ENCODE measurements at places on chromosomes 5 and 9.

DNA sequence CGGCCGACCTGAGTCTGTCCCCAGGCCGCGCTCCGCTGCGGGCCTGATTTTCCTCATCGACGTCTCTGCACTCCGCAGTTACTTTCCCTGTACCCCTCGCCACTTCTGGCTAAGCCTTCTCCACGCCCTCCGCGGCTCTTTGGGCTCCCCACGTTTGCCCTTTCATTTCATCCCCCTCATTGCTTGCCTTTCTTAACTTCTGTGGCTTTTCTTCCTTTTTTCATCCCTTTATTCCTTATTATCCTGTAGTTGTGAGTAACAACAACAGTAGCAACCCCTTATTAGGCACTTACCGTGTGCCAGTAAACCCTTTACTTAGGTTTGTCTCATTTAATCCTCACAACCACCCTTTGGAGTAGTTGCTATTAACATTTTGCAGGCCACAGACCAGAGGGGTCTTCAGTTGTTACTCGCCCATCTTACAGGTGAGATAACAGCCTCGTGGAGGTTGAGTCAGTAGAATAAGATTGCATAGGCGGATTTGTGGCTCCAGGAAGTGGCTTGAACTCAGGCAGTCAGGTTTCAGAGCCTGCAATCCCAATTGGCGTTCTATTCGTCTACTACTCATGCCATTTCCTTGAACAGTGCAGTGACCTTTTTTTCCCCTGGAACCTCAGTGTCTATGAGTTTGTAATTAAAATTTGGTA, 724 bp downstream of the TCERG1 start:
- DNase-seq = peak; percentile 30

- DNase-seq = peak; percentile 61
Observed at GRCh38 chr9:91734371-91734981, 215.6 kb downstream of the ROR2 start.

DNA sequence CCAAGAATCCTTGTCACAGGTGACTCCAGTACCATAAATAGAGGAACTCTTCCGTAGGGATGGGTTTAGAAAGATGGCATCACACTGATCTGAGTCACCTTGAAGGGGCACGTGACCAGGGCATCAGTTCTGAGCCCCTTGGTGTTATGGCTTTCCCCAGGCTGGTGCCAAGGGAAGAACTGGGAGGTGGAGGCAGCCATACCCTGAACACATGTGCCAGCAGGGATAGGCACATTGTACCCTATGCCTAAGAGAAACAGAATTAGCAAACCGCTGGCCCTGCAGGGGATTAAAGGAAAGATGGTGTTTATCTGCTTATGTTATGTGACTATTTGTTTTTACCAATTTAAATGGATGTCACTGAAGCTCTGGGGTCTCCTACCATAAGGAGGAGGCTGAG, 196.2 kb downstream of the RGS3 start:
- no peak for DNase-seq

DNA sequence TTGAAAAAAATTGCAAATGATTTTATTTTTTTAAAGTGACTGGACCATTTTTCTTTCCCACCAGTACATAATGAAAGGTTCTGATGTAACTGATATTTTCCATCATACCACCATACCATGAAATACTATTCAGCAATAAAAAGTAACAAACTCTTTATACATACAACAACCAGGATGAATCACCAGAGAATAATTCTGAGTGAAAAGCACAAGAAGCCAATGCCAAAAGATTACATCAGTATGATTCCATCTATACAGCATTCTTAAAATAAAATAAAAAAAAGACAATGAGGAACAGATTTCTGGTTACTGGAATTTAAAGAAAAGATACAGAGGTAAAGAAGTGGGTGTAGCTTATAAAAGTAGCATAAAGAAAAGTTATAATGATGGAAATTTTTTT, 423.7 kb upstream of the ST8SIA4 start:
- DNase-seq = no peak

GRCh38 chr5:18745988-18746615, 1111.8 kb downstream of the TAF11L14 start:
- peak; percentile 2 for DNase-seq

GRCh38 chr5:103942587-103943186, 380.1 kb upstream of the NUDT12 start:
- DNase-seq = peak; percentile 52

DNA sequence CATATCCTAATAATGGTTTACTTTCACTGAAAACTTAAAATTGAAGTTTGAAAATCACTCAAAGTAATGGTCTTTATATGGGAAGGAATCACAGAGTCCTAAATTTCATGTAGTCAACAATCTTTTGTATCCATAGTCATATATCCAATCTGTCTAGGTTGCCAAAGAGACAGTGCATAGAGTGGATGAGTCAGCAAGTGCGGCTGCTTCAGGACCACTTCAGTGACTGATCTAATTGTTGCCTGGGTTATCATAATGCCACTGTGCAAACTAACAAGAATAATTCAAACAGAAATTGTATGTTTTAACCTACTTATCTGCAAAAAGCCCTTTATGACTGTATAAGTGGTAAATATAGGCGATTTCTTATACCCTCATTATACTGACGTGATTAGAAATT, 211.3 kb upstream of the PRR16 start:
- no peak for DNase-seq

DNA sequence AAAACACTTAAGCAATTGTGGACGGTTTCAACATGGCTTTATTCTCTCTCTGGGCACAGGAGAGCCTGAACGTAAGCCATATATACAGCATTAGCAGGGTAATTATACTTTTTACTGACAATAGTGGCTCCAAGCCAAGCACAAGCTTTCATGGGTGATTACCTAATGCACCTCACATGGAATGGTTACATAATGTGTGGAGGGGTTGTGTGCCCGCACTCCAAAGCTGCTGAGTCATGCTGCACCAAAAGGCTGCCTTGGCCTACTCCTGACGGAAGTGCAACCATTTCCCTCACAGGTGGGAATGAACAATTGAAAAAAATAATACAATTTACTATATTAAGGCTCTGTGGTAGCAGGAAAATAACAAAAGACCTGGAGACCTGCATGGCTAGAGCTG, 86.5 kb upstream of the ATP10B start:
- DNase-seq = no peak

DNA sequence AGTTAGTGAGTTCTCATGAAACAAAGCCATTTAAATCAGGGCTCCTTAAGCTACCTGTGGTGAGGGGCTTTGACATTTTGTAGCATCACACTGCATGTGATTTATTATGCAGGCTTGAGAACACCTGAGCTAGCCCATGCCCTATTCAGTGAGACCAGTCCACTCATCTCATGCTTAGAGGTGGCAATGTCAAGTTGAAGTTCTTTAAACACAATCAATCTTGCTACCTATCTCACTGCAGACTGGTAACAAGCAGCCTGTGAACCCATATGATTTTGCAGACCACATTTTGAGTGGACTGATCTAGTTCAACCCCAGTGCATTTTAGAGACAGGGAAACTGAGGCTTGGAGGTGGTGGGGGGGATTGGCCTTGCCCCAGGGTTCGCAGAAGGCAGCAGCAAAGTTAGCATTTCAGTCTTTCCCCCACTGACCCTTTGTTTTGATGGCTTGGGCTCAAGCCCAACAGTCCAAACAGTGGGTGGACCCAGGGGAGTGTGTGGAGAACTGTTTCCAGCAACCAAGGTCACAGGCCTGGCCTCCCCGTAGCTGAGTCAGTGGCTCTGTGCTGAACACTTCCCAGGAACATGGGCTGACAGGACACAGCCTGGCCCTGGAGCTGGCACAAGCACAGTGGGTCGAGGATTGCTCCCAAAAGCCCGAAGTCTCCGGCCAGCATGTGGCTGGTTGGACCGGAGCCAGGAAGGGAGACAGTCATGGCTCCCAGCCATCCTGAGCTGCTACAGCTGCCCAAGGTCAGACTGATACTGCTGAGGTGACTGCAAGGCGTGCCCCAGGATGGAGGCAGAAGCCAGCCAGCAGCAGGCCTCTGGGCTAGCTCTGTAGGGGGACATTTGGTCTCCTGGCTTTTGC, 95.3 kb downstream of the RGS3 start:
- no peak for DNase-seq

GRCh38 chr9:130215341-130216119, 43.3 kb downstream of the NCS1 start:
- no peak for DNase-seq

GRCh38 chr9:15499139-15499538, 11.6 kb downstream of the PSIP1 start:
- no peak for DNase-seq

GRCh38 chr9:117772960-117773359, 68.8 kb downstream of the TLR4 start:
- no peak for DNase-seq

DNA sequence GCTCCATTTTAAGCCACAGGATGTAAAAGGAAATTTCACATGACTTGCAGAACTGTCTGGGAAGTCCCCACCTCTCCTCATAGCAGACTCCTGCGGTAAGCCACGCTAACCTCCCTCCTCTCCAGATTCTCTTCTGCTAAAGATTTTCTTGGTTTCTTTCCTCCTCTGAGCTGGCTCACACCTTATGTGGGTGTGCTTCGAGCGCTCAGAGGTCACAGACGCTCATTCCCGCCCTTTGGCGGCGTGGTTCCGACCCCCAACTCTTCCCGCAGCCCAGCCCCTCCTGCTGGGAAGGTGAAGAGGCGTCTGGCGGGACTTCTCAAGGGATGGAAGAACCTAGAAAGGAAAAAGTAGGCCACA, 32.9 kb upstream of the CDK20 start:
- no peak for DNase-seq

- no peak for DNase-seq
Observed at GRCh38 chr9:34163434-34163833, 15.4 kb upstream of the UBAP1 start.

DNA sequence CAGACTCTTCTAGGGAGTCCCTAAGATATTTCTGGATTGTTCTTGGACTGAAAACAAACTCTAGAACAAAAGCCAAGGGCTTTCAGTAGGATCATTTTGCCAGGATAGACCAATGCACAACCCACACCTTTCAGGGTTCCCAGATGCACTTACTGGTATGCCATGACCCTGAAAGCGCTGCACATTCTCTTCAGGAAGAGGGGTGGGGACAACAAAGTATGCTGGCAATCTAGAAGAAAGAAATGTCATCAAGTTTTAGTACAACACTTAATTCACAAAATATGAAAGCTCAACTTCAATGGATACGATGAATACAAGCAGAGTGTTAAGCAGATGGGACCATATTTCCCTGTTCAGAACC, 57.2 kb downstream of the MTMR12 start:
- DNase-seq = no peak

- DNase-seq = no peak
Observed at GRCh38 chr9:123710299-123710698, 219.6 kb downstream of the DENND1A start.

GRCh38 chr9:695252-695651, 146.2 kb upstream of the DMRT1 start:
- DNase-seq = no peak

GRCh38 chr9:109639674-109640579, 140.1 kb upstream of the PALM2AKAP2 start:
- peak; percentile 70 for DNase-seq

GRCh38 chr5:77560677-77561263, 68.7 kb upstream of the WDR41 start:
- DNase-seq = peak; percentile 73

DNA sequence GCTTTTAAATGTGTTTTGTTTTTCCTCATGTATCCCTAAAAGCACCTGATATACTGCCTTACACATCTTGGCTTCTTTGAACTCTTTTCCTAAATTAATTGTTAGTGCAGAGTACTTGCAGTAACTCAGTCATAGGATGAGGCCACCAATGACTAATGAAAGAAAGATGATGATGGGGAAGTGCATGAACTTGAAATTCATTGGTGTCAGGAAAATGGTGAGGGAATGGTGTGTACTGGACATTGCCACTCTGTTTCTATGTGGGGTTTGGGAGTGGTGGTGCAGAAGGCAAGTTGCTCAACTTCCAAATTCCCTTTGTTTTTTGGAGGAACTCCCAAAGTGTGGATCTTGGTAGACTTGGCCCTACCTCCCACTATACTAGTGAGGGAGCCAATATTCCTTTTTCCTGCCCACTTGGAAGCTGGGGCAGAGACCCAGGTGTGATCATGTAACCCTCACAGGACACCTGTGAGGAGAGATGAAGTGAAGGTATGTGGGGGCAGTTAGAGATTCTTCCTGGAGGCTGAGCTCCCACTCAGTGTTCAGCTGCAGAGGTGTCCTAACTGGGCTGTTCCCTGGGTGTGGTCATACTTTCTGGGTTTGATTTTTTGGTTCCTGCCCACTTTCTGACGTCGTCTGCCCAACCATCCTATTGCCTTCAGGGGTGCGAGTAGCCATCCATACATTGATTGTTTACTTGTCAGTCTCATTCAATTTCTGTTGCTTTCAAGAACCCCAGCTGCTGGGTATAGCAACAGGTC, 298.5 kb downstream of the MAST4 start:
- no peak for DNase-seq

DNA sequence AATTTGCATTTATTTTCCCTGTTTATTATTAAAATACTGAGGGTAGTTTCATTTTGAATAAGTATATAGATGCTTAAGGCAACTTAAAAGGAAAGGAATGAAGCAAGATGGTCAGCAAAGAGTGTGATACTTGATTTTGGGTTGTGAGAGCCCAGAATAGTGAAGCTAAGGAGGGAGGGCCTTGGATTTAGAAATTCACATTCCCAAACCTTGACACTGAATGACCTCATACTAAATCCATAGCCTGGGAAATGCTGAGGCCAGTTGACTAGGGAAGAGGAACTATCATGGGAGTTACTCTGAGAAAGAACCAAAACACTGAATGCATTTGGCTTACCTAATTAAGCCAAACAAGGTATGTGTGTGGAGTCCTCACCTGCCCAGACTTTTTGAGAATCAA, 292.5 kb downstream of the SPATA31D1 start:
- DNase-seq = no peak

- no peak for DNase-seq
Observed at GRCh38 chr5:5978501-5979376, 399.6 kb downstream of the MED10 start.

DNA sequence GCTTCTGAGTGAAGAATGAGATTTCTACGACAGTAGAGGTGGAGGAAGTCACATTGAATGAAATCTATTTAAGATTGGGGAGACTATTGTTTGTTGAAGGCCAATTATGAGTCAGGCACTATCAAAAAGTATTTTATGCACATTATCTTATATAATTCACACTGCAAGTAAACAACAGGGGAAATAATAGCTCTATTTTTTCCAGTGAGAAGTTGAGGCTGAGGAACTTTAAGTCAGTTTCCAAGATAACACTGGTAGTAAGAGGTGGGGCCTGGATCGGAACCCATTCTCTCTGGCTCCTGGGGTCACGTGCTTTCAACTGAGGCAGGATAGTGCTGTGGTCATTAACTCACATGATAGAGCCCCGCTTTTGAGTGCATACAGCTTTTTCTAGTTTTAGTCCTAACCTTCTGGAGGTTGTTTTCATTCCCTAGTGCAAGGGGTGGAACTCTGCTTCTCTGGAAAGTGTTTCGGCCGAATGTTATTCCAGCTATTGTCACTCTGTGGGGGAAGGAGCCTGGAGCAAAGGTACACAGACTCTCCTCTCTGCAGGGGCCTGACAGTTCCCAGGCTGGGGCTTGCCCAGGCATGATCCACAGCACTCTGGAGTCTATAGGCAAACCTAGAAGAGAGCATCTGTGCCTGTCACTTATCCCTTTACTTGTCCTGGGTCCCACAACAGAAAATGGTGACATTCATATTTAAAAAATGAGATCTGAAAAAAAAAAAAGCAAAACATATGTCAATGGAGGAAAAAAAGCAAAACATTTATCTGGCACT, 352.4 kb upstream of the ACTBL2 start:
- DNase-seq = no peak

GRCh38 chr9:114282926-114283325, 40.0 kb upstream of the ORM1 start:
- no peak for DNase-seq

- no peak for DNase-seq
Observed at GRCh38 chr5:158640593-158640980, 459.1 kb downstream of the EBF1 start.

GRCh38 chr5:80368661-80369480, 39.0 kb upstream of the ZFYVE16 start:
- DNase-seq = no peak
